Bronchial smooth muscle cell (primary cell): ENCODE measurements at places on chromosomes 7 and 10. TPM values are rescaled to one million over a fixed set of nuclear protein-coding genes. Genes with fewer than 3 reads are reported as not detected.

CTBP2 gene
- 62.1 and 81.8 TPM in 2 replicates for total RNA-seq

NCAPG2 gene
- 7.4 and 7.6 TPM in 2 replicates for total RNA-seq

CCL26 gene
- total RNA-seq = 1.4 TPM in 1 of 2 replicates, not detected in the other

AFAP1L2 gene
- 0.16 and 0.26 TPM in 2 replicates for total RNA-seq

ZNF394 gene
- total RNA-seq = 19.7 and 21.1 TPM in 2 replicates

MCM7 gene
- 24.1 and 28.4 TPM in 2 replicates for total RNA-seq

ZSWIM8 gene
- 38.6 and 57.0 TPM in 2 replicates for total RNA-seq

SLC13A1 gene
- total RNA-seq = not detected in 2 replicates

KIAA1217 gene
- 0.26 and 1.4 TPM in 2 replicates for total RNA-seq

CCL24 gene
- total RNA-seq = not detected in 2 replicates

EBF3 gene
- total RNA-seq = 9.0 and 18.0 TPM in 2 replicates

HPSE2 gene
- total RNA-seq = not detected in 2 replicates

INSIG1 gene
- 62.3 and 102 TPM in 2 replicates for total RNA-seq

TNS3 gene
- total RNA-seq = 21.1 and 22.8 TPM in 2 replicates

ASCC1 gene
- total RNA-seq = 29.0 and 37.5 TPM in 2 replicates

PIK3CG gene
- total RNA-seq = not detected in 2 replicates

CCDC172 gene
- total RNA-seq = not detected in 2 replicates

DNAJC12 gene
- total RNA-seq = 1.4 and 2.3 TPM in 2 replicates

ZNF32 gene
- 38.9 and 54.1 TPM in 2 replicates for total RNA-seq

ANTXRL gene
- total RNA-seq = not detected in 2 replicates

WIPF3 gene
- total RNA-seq = under 0.01 TPM in 1 of 2 replicates, not detected in the other

TWNK gene
- 3.0 and 5.4 TPM in 2 replicates for total RNA-seq

SEMA3C gene
- total RNA-seq = 126 and 190 TPM in 2 replicates

FHIP2A gene
- total RNA-seq = 17.8 and 18.9 TPM in 2 replicates

DLX5 gene
- total RNA-seq = not detected in 2 replicates

CTAGE8 gene
- total RNA-seq = 0.16 and 0.60 TPM in 2 replicates

TMEM120A gene
- 41.1 and 53.6 TPM in 2 replicates for total RNA-seq

FKBP6 gene
- not detected in 2 replicates for total RNA-seq

NCF1 gene
- under 0.01 TPM in 1 of 2 replicates, not detected in the other for total RNA-seq

SH3PXD2A gene
- total RNA-seq = 12.0 and 17.3 TPM in 2 replicates

IFIT1B gene
- under 0.01 TPM in 1 of 2 replicates, not detected in the other for total RNA-seq

COL1A2 gene
- total RNA-seq = 4,873 and 6,723 TPM in 2 replicates

TOMM7 gene
- total RNA-seq = 305 and 341 TPM in 2 replicates

ELN gene
- 6.5 and 19.7 TPM in 2 replicates for total RNA-seq

RET gene
- total RNA-seq = 0.17 and 0.32 TPM in 2 replicates

PNLIPRP1 gene
- not detected in 2 replicates for total RNA-seq

FEZF1 gene
- not detected in 2 replicates for total RNA-seq

FAM131B gene
- 4.6 and 8.2 TPM in 2 replicates for total RNA-seq

TMEM225B gene
- 1.3 and 1.5 TPM in 2 replicates for total RNA-seq

LBX1 gene
- total RNA-seq = under 0.01 TPM in 1 of 2 replicates, not detected in the other

SLC26A3 gene
- total RNA-seq = not detected in 2 replicates

TCAF2 gene
- 0.63 and 0.94 TPM in 2 replicates for total RNA-seq

ABCB4 gene
- 5.7 and 6.8 TPM in 2 replicates for total RNA-seq
